ENCODE measurements at places on chromosomes 2 and 18.
A peak's percentile ranks its signal among the peaks of the same experiment; 100 is the strongest.

DNA sequence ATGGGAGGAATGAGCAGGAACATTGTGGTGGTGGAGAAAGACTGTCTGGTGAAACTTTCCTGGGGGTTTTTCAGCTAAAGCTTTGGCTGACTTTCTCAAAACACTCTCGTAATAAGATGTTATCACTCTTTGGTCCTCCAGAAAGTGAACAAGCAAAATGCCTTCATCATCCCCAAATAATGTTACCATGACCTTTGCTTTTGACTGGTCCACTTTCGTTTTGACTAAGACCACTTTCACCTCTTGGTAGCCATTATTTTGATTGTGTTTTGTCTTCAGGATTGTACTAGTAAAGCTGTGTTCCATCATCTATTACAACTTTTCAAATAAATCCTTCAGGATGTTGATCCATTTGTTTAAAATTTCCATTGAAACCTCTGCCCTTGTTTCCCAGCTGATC, 103.2 kb downstream of the AKAIN1 start:
- no peak for DNase-seq

GRCh38 chr2:203669820-203670219, 36.6 kb upstream of the CD28 start:
- DNase-seq, result no peak

GRCh38 chr2:164447660-164448059, 173.6 kb downstream of the GRB14 start:
- no peak for DNase-seq

DNA sequence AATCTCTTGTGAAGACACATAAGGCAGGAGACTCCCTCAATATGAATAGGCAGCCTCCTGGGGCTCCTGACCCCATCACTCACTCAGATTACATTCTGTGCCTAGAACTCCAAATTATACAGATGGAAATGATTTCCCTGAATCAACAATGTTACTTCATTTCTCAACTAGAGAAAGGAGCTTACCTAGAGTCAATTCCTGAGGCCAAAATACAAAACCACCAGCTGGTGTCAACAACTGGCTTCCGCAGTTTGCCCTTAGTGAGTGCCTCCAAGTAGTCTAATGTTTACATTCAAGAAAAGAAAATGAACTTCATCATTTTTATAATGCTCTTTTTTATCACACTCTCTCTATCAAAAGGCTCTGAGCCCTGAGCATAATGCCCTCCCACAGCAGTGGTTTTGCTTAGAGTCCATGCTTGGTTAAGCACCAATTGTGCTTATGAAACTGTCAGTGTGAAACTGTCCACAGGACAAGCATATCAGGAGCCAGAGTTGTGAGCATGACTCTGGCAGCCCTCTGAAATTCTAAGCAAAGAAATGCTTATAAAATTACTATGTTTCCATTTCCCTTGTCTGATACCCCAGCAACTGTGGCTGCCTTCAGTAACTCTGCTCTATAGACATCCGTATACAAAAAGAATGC, 305.7 kb upstream of the PKDCC start:
- no peak for DNase-seq

- no peak for DNase-seq
Observed at GRCh38 chr2:144180131-144180530, 339.8 kb downstream of the ZEB2 start.

- DNase-seq, result no peak
Observed at GRCh38 chr2:221612161-221612560, 40.1 kb upstream of the EPHA4 start.

- no peak for DNase-seq
Observed at GRCh38 chr2:163649080-163649479, 86.7 kb downstream of the FIGN start.

DNA sequence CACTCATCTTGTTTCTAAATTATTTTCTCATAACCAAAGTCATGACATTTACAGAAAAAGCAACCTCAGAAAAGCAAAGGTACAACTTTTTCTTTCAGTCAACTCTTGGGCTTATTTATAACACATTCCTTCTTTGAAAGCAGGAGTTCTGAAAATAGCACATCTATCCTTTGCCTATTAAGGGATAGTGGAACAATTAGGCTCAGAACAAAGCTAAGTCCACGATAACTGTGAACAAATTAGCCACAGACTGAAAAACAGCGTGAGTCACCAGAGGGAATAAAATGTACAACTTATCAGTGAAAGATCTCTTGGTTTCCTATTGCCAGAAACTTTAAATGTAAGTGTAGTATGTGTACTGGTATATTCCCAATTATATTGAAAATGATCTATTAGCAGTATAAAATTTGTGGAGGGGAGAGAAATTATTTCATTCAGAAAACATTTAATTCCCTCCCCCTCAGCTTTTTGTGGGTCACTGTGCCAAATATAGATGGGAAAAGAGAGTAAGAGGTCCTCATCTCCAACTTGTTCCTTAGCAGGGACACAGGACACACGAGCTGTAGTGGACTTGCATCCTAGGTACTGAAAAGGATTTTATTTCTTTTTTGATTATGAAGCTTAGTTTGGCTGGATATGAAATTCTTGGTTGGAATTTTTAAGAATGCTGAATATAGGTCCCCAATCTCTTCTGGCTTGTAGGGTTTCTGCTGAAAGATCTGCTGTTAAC, 15.4 kb upstream of the MATN3 start:
- DNase-seq, result no peak

DNA sequence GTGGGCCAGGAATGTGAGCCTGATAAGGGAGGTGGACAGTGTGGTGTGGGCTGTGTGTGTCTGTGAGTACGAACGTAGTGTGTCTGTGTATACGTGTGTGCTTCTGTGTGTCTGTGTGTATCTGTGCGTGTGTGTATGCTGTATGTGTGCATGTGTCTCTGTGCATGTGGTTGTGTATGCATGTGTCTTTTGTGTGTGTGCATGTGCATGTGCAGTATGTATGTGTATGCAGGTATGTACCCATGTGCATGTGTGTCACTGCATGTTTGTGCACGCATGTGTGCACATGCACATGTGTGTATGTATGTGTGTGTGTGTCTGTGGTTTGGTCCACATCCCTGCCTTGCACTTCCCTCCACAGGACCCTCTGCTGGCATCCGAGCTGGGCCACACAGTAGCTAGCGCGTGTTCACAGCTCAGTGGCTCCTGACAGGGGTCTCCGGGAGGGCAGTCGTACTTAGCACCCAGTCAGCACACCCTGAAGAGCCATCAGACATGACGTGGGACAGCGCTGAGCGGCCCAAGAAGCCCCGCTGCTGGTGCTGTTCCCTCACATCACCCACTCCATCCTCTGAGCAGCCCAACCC, 114.3 kb downstream of the CELF4 start:
- DNase-seq, result no peak

GRCh38 chr2:85712849-85713612, 18.9 kb downstream of the GNLY start:
- no peak for DNase-seq

GRCh38 chr18:2468051-2468450, 103.3 kb downstream of the METTL4 start:
- DNase-seq, result no peak

GRCh38 chr2:35428548-35428947, 927.0 kb upstream of the CRIM1 start:
- DNase-seq, result peak; percentile 46

- no peak for DNase-seq
Observed at GRCh38 chr2:190579915-190580846, 45.7 kb upstream of the NEMP2 start.

- DNase-seq, result peak; percentile 9
Observed at GRCh38 chr18:13217466-13217961, 1.0 kb upstream of the LDLRAD4 start.

- no peak for DNase-seq
Observed at GRCh38 chr2:12547566-12548170, 169.1 kb upstream of the TRIB2 start.

DNA sequence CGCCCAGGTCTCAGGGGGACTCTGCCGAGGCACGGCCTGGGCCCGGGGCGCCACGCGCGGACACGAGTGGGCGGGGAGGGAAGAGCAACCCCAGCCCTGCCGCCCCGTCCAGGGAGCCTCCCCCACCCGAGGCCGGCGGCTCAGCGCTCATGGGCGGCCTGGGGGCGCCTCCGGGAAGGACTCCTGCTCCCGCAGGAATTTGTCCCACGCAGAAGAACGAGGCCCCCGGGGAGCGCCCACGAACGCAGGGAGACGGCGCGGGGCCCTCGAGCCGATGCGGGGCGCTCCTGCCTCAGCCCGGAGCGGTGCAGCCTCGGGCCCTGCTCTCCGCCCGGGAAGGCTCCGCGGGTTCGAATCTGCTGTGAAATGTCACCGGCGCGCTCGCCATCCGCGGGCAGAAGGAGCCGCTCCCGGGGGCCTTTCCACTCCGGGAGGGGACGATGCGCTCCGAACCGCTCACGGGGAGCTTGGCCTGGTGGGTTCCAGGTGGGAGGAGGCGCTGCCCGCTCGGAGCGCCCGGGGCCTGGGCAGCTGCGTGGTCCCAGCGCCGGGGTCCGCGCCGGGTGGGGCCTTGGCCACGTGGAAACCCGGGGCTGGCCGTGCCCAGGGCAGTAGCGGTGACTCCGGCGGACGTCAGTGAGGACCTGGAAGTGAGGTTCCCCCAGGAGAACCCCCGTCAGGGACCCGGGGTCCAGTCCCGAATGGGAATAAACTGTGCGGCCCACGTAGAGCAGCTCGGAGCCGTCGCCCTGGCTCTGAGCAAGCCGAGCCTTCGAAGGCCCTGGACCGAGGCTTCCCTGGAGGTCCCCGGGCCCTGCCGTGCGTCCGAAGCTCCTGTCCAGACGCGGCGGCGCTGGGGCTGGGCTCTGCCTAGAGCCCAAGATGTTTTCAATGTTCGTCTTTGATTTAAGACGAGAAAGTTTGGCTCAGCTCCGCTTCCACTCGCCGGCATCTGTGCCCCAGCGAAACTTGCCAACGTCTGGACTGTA, 41.4 kb upstream of the CTDP1 start:
- no peak for DNase-seq

GRCh38 chr18:59628995-59629394, 68.2 kb downstream of the CCBE1 start:
- no peak for DNase-seq

DNA sequence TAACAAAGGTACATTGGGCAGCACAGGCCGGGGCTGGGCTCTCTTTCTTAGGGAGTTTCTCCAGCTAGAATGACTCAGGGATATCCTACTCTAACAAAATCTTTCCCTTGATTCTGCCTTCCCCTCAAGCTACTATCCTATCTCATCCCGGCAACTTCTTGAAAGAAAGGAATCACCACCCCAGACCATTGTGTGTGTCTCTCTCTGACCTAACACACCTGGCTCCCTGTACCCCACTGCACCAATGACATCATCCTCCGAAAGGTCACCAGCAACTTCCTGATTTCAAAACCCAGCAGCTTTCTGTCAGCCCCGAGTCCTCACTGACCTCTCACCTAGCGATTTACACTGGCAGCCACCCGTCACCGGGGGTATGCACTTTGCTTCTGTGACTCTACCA, 72.1 kb upstream of the MAP4K4 start:
- no peak for DNase-seq

GRCh38 chr18:22742409-22742808, 190.7 kb upstream of the RBBP8 start:
- DNase-seq, result no peak

GRCh38 chr2:230932556-230933511, 7.8 kb upstream of the GPR55 start:
- DNase-seq, result peak; percentile 3

GRCh38 chr2:228681426-228681825, 499.9 kb upstream of the SPHKAP start:
- peak; percentile 21 for DNase-seq

DNA sequence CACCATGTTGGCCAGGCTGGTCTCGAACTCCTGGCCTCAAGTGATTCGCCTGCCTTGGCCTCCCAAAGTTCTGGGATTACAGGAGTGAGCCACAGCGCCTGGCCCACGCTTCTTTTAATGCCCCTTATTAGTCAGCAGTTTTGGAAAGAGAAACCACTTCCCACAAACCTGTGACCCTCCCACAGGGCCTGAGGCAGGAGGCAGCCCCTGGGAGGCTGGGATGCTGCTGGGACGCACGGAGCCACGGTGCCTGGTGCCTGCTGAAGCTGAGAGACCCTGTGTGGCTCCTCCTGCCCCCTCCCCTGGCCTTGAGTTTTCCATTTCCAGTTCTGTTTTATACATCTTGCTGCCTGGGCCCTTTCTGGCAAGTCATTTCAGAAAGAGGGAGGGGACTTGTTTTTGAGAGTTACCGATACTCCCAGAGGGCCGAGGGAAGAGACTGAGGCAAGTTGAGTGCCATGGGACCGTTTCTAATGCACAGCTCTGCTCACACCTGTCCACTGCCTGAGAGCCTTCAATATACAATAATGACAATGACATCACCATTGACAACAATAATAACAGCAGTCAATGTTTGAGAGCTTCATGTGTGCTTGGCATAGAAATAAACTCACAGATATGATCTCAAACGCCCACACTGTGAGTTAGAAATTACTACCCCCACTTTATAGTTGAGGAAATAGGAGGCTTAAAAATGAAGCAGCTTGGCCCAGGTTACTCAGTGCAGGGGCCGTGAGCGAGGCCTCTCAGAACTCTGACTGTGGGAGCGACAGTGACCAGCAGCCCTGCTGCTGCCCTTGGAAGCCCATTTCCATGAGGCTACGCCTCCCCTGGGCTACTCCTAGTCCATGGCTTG, 78.1 kb upstream of the YWHAQ start:
- DNase-seq, result no peak

GRCh38 chr2:95760806-95761525, 169.2 kb downstream of the TRIM43 start:
- DNase-seq, result no peak

DNA sequence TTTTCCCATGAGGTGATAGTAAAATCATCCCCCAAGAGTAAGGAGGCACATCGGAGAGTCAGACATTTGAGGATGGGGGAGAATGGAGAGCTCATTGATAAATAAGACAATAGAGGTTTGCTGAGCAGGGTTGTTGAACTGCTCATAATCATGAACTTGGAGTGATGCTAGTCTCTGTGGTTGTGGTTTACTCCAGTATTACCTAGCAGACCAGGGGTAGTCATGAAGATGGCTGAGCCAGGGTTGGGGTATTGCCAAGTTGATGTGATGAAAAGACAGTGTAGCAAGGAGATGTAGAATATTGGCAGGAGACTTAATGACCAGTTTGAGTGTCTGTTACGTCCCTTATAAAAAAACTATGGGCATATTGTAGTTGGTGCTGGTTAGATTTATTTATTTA, 25.4 kb downstream of the CYBRD1 start:
- no peak for DNase-seq

DNA sequence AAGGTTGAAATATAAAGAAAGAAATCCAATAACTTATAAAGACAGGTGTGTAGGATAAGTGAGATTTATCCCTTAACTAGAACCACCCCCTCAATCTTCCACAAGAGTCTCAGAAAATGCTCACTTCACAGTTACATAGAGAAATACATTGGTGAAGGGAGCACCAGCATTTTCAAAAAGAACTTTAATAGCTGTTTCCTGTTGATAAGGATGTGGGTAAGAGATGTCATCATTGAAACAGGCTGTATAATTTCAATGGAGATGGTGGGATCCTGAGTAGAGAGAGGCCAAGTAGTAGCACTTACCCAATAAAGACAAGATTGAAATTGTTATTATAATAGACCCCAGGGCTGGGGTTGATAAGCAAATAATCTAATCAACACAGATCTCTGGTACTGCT, 162.2 kb upstream of the TACR1 start:
- peak; percentile 21 for DNase-seq
